ENCODE measurements at places on chromosomes 1 and 21.

DNA sequence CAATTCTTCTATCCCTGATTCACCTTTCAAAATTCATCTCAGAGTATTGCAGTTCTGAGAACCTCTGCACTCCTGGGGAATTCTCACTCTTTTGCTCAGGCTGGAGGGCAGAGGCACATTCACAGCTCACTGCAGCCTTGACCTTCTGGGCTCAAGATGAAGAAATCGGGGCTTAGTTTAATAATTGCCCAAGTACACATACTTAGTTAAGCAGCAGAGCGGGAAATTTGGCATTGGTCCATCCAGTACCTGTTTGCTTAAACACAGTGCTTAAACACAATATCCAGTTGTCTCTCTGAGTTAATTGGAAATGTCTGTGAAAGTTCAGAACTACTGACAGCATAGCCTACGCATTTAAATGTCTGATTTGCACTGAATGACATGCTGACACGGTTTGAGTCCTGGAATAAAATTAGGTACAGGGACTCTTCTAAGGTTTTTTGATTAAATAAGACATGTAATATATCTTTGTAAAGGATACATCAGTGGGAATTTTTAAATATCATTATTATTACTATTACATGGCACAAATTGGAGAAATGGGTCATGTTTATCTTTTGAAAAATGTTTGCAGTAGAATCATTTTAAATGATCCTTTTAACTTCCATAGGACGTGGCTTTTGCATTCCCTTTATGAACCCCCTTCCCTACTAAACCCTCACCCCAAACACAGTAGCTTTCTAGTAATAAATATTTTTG, 337.4 kb downstream of the SRGAP2C start:
- DNase-seq: no peak

DNA sequence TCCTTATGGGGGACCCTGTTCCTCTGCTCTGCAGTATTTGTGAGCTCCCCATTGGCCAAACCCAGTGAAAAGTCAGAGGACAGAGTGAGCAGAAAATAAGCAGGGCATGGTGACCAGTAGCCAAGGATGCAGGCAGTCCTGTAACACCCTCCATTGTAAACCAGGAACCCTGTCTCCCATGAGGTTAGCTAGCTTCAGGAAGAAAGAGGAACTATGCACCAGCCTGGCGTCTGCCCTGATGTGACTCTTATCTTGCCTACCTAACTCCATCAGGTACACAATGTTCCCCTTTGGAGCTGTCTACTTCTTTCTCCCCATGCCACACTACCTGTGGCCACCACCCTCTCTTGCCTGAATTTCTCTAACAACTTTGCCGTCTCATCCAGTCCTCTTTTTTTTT, 119.2 kb downstream of the LRIG2 start:
- no peak for DNase-seq

- no peak for DNase-seq
Observed at GRCh38 chr1:233168384-233168783, 127.1 kb downstream of the PCNX2 start.

DNA sequence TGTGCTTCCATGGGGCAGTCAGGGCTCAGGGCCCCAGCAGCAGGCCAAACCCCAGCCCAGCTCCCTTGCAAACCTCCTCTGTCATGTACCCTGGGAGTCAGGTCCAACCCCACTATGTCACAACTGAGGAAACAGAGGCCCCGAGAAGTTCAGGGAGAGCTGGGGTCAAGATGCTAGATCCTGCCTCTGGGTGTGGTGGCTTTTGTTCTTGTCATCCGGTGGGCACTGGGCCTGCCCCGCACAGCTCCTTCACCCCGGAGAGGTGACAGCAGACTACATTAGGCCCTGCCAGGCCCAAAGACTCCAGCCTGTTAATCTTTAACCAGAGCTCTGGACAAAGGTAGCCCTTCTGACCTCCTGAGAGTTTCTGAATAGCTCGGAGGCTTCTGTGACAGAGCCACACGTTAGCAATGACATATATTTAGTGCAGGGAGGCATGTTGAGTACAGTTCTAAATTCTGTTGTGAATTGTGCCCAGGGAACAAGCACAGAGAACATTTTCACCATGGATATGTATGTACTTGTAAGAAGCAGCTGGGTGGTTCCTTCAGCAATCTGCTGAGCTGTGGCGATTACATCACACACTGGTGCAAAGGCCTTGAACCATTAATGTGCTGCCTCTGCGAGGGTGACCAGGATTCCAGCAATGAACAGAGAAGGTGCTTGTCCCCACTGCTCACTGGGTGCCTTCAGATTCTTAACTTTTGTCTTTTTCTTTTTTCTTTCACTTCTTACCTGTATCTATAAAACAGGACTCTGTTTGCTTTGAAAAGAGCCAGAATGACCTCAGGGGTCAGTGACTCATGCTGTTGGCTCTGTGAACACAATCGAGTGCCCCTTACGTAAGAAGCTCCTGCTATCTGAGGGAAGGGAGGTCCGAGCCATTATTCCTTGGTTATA, 102.8 kb downstream of the RHOU start:
- DNase-seq: no peak

DNA sequence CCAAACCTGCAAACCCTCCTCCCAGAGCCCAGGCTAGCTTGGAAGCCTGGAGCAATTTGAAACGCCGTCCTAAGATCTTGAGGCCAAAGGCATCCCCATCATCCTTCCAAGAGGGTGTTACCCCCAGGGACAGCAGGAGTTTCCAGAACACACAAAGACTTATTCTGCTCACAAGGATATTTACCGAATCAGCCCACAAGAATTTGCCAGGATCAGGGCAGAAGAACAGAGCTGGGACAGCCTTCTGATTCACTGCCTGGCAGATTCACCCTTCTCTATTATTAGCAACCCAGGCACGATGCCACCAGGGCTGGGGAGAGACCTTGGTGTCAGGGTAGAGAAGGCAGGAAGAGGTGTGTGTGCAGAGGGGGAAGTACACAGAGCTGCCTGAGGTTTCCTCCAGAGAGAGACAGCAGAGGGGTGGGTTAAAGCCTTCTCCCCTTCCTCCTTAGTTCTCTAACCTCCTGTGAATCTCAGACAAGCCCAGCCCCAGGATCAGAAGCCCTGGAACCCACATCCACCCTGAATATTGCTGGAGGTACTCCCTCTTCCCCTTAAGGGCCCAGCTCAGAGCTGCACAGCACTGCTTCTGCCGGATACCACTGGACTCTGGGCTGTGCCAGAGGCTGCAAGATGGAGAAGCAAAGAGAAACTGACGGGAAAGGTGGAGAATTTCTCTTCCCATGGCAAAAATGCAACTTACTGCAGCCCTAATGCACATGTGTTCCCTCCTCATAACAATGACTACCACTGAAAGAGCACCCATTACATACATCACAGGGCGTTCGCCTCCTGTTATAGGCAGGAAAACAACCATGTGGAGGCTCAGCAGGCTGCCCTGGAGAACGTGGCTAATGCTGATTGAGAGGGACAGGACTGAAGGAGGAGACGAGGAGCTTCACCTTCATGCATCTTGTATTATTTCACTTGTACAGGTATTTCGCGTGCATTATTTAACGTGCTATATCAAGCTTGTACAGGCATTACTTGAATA, 61.8 kb downstream of the ITPKB start:
- DNase-seq: peak; percentile 45

DNA sequence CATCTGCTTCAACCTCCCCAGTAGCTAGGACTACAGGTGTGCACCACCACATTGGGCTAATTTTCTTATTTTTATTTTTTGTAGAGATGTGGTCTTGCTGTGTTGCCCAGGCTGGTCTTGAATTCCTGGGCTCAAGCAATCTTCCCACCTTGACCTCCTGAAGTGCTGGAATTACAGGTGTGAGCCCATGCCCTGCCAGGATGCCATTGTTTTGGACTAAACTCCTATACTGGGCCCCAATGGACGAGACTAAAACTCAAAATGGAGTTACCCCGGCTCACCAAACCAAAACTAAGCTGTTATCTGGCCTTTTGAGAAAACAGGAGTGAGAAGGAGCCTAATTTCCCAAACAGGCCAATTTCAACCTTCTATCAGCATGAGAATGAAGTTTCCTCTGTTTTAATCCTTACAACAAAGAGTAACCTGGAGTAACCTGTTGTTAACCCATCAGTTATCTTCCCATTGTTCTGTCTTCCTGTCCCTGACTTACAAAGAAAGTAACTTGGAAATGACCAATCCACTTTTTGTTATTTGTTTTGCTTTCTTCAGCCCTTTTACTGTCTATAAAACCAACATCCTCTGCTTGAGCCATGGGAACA, 29.6 kb downstream of the DMRTA2 start:
- DNase-seq: no peak

DNA sequence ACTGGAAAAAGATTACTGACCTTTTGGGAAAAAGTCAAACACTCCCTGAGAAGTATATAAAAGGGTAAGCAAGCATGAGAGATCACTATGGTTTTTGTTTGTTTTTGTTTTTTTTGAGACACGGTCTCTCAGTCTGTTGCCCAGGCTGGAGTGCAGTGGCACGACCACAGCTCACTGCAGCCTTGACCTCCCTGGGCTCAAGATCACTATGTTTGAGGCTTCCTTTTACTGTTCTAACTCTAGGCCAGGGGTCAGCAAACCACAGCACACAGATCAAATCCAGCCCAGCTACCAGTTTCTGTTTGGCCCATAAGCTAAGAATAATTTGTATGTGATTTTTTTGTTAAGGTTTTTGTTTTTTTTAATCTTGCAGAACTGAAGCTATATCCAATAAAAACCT, 25.7 kb downstream of the PSMB4 start:
- DNase-seq: no peak

DNA sequence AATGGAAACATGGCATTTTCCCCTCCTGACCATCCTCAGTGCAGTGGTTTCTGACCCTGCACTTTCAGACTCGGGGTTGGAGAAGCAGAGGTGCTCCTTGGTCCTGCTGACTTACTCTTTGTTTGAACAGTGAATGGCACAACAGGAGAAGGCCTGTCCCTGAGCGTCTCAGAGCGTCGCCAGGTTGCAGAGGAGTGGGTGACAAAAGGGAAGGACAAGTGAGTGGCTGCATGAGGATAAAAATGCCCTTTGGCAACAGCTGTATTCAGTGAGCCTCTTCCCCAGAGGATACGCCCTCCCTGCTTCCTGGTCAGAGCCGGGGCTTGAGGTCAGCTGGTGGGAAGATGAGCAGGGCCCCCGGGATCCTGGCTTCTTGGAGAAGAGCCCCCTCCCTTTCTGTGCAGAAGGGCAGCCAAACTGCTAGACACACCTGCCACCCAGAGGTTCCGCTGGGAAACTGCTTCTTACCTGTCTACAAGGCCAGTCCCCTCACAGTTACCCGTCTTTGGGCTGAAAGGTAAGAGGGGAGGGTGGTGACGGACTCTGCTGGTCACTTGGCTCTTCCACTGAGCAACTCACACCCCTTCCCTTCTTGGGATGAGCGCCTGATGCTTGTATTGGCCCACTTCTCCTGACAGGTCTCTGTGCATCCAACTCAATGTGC, 16.6 kb downstream of the NPL start:
- DNase-seq: no peak

GRCh38 chr1:7404046-7404742, 366.9 kb upstream of the VAMP3 start:
- DNase-seq: no peak

- DNase-seq: no peak
Observed at GRCh38 chr1:209822706-209823105, 5.1 kb upstream of the UTP25 start.

DNA sequence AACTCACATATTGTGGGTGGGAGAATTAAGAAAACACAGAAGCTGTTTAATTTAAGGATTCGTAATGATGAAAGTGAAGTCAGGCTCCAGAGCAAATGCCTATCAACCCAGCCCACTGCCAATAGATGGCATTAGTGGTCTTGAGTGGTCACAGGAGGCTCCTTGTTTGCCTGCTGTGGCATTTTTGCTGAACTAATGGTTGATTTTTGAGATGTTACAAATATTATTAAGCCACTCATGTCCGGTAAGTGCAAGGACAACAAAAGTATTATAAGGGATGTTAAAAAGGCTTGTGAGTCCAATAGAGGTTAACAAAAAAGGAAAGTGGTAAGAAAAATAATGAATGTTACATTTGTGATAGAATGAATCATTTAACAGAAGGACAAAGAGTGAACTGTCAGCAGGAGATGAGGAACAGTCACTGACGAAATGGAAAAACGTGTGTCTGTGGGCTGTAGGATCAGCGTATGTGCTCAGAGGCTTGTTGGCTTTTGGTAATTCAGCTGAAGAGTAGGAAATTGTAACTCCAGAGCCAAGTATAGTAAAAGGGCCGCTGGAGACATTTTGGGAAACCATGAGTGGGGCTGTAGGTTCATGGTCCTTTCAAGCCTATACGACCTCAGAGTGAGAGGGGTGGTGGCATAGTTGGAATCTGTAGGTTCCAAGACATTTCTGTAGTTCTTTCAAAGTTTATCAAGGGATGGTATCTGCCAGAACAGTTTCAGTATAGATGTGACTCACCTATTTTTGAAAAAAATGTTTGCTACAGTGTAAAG, 11.2 kb downstream of the SFT2D2 start:
- DNase-seq: no peak

GRCh38 chr1:237664348-237664747, 226.4 kb downstream of the ZP4 start:
- no peak for DNase-seq

GRCh38 chr1:163701783-163702374, 380.1 kb downstream of the NUF2 start:
- no peak for DNase-seq

- DNase-seq: no peak
Observed at GRCh38 chr1:231636157-231636556, 9.6 kb downstream of the DISC1 start.

DNA sequence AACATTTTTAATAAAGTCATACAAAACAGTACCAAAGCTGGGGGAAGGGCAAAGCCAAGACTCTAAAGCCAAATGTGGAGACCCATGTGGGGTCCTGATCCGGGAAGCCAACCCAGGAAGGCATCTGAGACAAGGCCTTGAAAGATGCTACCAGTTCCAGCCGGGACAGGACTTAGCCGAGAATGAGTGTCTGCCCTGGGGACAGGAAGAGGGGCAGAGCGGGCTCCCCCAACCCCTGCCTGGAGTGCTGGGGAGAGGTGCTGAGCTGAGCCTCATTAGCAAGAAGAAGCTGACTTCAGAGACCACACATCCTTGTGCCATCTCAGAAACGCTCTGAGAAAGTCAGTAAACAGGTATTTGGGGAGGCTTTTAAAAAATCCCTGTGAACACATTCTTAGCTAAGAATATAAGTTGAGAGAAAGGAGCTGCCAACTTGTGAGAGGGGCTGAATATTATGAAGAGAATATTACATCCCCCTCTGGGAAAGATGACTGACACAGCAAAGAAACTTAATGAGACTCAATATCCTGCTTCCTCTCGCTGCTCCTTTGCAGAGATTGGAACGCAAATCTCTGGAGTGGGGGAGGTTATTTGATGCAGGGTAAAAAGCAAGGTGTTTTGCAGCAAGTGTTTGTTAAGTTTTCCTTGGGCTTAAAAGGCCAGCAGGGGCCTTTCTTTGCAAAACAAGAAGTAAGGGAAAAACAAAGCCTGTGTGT, 103.3 kb upstream of the KCND3 start:
- no peak for DNase-seq

DNA sequence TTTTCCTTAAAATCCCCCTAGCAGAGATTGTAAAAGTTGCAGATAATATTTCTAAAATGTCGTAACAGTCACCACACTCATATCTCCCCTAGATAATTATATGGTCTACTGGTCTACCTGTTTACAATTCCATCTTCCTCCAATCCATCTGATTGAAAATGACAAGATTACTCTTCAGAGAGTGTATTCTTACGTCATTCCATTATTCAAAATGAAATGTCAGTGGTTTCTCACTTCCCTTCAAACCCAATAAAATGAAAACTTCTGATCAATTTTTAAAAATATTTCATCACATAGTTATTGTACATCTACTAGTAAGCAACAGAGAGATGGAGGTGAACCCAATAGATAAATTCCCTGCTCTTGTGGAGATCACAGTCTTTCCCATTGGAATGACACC, 202.2 kb upstream of the C8B start:
- no peak for DNase-seq

- DNase-seq: no peak
Observed at GRCh38 chr1:52439976-52440375, 35.6 kb downstream of the PRPF38A start.

GRCh38 chr21:46666941-46667740, 31.7 kb downstream of the PRMT2 start:
- DNase-seq: no peak

All from activated naive CD4-positive, alpha-beta T cell (primary cell).